Stimulated activated CD8-positive, alpha-beta memory T cell treated with anti-CD3 and anti-CD28 coated beads, Interleukin-15, amount 100 ng/mL, for 48 hours (primary cell): ENCODE measurements at places on chromosomes 7 and 10.
A peak's percentile ranks its signal among the peaks of the same experiment; 100 is the strongest.

DNA sequence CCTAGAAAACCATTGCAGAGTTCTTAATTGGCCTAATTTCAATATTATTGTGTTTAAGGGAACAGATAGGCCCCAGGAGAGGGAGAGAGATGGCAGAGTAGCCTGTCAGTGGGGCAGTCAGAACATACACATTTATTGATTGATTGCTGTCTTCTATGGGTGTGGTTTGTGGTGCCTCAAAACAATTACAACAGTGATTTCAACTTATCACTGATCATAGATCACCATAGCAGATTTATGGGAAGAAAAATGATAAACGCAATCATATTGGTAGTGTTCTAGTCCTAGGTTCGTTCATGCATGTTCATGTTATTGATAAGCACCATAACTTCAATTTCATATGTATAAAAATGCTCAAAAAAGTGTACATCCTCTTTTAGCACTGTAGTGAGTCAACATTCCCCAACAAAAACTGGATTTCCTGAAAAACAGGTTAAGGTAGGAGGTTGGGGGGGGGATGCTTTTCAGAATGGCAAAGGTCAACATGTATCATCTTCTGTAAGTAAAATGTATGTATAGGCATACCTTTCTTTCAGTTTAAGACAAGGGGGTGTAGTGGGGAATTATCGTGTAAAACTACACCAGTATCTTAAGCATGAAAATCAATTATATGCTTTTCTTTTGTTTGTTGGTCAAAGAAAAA is 1.1 kb upstream of the TNKS2 start:
- no peak for DNase-seq

- no peak for DNase-seq
Observed at GRCh38 chr7:41917-42565, 150.3 kb upstream of the FAM20C start.

- DNase-seq, result no peak
Observed at GRCh38 chr10:69333205-69333604, 54.9 kb downstream of the HK1 start.

- no peak for DNase-seq
Observed at GRCh38 chr10:92208736-92209135, 82.1 kb downstream of the CPEB3 start.

GRCh38 chr7:147861945-147862344 is 728.6 kb upstream of the C7orf33 start:
- no peak for DNase-seq

DNA sequence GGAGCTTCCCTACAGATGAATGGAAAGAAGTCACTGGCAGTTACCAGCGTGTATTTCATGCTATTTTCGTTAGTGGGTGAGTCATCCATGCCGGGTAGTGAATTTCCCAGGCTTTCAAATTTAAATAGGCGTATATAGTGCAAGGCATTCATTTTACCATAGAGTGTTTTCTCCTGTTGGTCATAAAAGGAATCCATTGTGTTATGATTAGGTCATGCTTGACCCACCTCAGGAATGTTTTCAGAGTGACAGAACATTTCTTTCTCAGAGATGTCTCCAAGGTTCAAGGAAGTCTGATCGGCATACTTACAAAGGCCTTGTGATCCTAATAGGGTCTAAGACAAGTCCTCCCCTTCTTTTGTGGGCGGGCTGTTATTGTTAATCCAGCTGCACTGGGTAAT is 110.7 kb downstream of the AKR1D1 start:
- DNase-seq, result no peak

GRCh38 chr7:150727381-150727780 is 9.8 kb upstream of the GIMAP5 start:
- no peak for DNase-seq

DNA sequence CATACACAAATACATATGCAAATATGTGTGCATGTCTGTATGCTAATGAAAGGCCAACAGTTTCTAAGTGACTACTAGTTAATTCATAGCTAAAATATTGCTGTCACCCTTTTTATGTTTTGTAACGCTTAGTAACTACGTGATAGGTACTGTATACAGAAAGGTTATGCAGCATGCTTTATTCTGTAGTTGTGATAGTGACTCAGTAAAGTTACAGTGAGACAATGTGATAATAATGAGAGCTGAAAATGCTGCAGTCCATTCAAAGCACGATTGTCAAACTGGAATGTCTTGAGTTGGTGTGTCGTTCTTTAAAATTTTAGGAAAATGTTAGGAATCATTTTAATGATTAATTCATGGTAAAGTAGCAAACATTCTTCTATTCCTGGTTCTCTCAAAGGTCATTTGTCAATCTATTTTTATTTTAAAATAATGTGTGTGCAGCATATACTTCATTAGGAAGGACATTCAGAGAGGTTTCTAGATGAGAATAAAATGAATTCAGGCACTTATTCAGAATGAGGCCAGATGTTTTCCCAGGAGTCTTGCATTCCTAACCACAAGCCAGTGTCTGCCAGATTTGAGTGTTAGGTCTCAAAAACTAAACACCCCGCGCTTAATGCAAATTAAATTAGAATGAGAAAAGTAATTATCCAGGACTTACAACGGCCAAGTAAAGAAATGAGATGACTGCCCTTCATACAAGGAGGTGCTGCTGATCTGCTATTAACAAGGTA is 408.8 kb upstream of the FZD8 start:
- no peak for DNase-seq

DNA sequence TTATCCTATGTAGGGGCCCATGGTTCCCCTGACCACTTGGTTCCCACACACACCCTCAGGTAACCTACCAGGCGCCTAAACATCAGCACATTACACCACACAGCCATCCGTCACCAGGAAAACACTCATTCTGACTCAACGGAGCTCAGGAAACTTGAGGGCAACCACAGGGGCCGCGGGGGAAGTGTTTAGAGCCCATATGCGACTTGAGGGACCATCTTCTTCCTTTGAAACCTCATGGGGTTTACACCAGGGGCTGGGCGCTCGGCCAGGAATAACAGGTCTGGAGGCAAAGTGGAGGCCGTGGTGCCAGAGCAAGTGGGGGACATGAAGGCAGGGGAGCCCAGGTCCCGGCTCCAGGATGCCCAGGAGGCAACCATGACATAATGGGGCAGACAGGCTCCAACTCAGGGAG is 1.5 kb downstream of the STX1A start:
- DNase-seq, result peak; percentile 76

- no peak for DNase-seq
Observed at GRCh38 chr7:36597090-36597773, 127.1 kb downstream of the AOAH start.

DNA sequence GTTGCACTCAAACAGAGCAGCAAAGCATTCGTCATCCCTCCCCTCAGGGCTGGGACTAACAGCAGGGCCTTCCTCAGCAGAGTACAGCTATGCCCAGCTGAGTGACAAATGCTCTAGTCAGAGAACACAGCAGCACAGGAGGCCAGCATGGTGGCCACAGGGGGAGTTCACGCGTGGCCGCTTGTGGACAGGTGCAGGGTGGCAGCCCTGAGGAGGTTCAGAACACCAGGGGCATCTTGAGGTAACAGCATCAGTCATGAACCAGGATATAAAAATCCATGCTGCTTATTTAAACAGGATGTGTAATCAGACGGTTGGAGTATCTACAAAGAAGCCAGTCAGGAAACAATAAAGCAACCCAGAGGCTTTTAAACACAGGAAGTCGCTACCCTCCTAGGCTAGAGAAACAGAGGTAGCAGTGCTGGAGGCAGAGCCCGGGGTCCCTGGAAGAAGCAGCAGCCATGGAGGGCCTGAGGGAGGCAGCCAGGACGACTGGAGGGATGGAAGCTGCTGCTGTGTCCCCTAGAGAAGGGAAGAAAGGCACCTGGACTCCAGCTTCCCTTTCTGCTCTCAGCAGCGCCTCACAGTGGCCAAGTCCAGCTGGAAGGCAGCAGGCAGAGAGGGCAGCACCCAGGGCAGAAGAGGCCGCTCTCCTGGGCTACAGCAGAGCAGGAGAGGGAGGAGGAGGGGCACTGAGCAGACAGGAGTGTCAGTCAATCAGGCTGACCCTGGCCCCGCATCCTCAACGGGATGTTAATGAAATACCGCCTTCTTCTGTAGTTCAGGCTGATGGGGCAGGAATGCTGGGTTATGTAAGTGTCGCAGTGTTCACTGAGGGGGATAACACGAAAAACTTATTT is 70.8 kb upstream of the UCN3 start:
- peak; percentile 66 for DNase-seq

- DNase-seq, result no peak
Observed at GRCh38 chr7:130831817-130832481, 97.9 kb upstream of the KLF14 start.
